ENCODE measurements at places on chromosomes 3 and 15.

DNA sequence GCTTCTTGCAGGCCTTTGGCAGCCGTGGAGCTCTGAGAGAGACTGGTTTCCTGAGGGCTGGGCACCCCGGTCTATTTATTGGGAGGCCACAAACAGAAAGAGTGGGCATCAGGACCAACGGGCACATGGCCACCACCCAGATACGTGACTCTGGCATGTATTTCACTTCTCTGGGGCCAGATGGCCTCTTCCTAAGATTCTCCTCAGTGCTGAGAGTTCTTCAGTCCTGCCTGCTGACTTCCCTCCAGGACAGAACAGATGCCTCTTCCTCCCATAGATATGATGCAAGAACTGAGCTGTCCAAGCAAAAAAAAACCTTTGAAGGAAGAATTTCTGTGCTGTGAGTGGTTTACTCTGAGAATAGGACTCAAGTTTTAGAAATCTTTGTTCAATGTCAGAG is 107.7 kb downstream of the IGF2BP2 start:
- no peak for DNase-seq

- no peak for DNase-seq
Measured at GRCh38 chr15:34055868-34056595, 17.0 kb upstream of the AVEN start.

- no peak for DNase-seq
Measured at GRCh38 chr3:127324076-127324475, 36.2 kb upstream of the PRR20G start.

DNA sequence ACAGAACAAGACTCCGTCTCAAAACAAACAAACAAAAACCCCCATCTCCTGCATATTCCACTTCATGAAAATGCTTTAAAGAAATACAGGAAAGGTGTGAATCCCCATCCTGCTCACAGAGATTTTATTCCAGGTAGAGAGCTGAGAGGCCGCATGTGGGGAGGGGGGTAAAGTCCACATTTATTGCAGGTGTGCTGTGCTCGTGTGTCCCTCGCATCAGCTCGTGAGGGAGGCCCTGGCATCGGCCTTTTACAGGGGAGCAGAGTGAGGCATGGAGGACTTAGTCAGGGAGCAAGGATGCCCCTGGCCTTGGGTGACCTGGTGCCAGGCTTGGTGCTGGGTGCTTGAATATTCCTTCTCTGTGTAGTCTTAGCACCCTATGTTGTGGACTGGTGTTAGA is 413.5 kb upstream of the C2CD4B start:
- DNase-seq, result no peak

GRCh38 chr3:112149136-112149535 is 16.1 kb upstream of the GCSAM start:
- no peak for DNase-seq

DNA sequence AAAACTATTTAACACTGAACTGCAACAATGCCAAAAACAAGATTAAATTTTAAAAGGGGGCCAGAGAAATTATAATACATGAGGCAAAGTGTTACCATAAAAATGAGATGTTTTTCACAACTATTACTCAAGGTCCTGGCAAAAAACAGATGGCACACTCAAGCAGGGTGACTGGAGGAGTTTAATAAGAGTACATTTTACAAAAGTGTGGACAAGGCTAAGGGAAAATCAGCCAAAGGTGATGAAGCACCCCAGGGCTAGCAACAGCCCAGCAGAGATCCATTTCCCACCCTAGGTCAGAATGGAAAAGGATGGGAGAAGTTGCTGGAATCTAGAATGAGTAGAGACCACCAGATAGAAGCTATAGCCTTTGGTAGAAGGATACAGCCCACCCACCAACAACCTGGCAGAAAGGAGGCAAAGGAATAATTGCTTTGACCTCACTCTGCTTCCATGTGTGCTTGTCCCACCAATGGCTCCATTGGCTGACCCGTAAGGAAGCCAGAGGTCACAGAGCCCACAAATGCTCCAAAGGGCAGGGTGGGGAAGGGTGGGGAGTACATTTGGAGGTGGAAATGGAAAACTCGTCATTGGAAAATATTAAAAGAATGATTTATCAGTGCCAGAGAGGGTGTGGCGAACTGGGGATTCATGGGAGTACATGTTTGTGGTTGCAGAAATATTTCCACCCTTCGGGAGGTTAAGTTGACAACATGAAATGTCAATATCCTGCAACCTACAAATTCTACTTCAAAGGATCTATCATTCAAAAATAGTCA is 161.0 kb upstream of the UBE2E2 start:
- no peak for DNase-seq

GRCh38 chr15:46088486-46089445 is 453.9 kb downstream of the SQOR start:
- no peak for DNase-seq

GRCh38 chr3:134312072-134312872 is 61.6 kb upstream of the RYK start:
- no peak for DNase-seq

GRCh38 chr3:10400749-10401495 is 80.0 kb upstream of the SEC13 start:
- no peak for DNase-seq

GRCh38 chr15:74511583-74511982 is 29.4 kb upstream of the ARID3B start:
- DNase-seq, result no peak

DNA sequence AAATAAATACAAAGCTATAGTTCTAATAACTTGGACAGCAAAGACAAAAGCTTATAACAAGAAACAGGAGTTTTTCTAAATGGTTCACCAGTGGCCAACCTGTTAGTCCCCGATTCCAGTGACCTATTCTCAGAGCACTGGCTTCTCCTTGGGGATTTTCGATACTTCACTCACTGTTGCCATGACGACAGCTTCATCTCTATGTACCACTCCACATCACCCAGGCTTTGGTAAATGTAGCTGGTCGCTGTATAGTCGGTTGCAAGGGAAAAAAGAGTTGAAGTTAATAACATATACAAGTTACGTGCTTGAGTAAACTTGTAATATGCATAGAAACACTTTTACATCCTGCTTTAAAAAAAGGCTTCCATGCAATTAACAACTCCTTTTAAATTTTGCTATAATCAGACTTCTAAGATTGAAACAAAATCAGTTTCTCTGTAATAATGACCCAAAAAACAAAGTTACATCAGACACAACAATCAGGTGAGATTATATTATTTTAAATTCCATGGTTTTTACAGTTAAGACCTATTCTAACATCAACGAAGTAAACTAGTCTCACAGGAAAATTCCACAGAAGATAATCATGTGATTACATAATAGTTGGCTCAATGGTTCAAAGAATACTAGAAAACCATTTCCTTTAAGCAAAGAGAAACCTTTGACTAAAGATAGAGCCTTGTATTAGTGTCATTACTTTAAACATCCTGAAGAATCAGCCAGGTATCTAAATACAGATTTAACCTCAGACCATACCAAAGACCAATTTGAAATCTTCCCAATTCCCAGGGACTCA is 2.9 kb downstream of the CCNL1 start:
- DNase-seq, result no peak

DNA sequence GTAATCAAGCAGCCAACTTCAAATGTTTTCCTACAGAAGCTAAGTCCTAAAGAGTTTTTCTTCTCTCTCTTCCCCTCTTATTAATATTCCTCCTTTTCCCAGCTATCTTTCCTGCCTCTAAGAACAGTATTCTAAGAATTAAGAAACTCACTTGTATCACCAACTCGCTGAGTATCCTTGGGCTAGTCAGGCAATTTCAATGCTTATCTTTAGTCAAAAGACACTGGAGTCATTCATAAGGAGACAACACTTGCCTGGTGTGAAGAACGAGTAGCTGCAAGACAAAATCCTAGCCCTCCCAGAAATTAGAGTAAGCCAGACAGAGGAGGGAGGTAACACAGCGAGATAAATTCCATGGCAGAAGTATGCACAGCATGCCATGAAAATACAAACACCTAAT is 10.7 kb downstream of the VGLL4 start:
- no peak for DNase-seq

DNA sequence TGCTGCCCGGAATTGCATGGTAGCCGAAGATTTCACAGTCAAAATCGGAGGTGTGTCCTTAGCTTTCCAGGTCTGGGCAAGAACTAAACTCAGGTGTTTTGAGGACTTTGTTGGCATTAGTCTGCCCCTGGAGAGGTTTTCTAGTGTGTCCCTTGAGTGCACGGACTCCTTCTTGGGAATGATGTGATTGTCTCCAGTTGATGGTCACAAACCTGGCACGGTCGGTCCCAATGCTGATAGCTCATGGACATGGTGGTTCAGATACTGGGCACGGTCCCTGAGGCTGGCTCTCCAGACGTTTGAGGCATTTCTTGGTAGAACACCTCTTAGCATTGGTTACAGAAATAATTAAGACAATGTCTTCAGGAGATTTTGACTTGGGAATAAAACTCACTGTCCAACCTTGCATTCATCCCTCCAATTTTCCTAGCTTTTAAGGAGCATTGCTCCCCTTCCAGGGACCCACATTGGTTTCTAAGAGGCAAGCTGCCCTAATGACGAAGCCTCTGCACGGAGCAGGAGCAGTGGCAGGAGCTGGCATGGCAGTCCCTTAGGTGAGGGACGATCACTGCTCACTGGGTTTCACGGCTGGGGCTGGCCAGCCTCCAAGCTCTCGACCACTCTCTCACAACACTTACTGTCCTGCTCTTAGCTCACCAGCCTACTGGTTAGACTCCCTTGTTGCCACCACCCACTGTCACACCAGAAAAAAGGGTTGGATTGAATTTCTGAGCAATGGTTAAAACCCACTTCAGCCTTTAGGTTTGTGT is 68.1 kb downstream of the PGPEP1L start:
- no peak for DNase-seq

GRCh38 chr15:80744826-80745225 is 34.3 kb upstream of the CEMIP start:
- no peak for DNase-seq

DNA sequence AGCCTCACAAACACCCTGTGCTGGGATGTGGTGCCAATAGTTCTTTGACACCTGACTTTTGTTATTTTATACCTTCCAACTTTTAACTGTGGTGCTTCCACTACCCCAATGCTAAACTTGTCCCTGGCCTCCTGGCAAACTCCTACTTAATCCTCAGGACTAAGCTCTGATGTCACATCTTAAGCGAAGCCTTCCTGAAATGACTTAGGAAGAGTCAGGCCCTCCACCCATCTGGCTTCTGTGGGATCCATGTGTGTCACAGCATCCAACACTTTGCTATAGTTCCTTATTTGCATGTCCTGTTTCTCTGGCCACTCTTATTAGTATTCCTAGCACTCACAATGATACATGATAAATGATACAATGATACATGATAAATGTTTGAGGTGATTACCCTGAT is 133.2 kb downstream of the FILIP1L start:
- no peak for DNase-seq

GRCh38 chr15:94086341-94086740 is 145.0 kb upstream of the MCTP2 start:
- DNase-seq, result no peak

- no peak for DNase-seq
Measured at GRCh38 chr3:72301779-72302178, 516.8 kb upstream of the PROK2 start.

GRCh38 chr3:115974940-115975339 is 351.6 kb downstream of the GAP43 start:
- no peak for DNase-seq

DNA sequence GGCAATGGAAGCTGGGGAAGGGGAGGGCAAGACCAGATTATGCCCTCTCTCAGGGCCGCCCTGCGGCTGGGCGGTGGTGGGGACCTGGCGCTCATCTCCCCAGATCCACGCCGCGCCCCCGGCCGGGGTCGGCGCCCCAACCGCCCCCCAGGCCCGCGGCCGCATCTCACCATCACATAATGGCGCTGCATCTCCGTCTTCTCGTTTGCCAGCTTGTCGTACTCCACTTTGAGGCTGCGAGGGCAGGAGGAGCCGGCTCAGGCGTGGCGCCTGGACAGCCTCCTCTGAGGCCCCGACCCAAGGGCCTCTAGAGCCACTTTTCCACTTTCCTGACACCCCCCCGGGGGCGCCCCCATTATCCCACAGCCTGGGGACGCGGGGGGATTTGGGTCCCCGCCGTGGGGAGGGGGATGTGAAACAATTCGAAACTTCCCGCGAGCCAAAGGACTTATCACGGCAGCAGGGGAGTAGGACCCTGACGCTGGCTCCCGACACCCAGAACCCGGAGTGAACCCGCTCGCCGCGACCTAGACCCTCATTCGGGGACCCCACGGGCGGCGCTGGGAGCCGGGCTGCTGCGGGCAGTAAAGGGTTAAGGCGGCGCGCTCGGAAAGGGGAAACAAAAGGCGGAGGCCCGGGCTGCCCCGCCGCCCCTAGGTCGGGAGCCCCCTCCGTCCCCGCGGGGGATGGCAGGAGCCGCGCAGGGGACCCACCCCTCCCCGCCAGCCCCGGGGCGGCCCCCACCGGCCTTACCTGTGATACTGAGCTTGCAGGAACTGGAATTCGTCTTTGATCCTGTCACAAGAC is 2.1 kb downstream of the TLE3 start:
- peak; percentile 43 for DNase-seq

DNA sequence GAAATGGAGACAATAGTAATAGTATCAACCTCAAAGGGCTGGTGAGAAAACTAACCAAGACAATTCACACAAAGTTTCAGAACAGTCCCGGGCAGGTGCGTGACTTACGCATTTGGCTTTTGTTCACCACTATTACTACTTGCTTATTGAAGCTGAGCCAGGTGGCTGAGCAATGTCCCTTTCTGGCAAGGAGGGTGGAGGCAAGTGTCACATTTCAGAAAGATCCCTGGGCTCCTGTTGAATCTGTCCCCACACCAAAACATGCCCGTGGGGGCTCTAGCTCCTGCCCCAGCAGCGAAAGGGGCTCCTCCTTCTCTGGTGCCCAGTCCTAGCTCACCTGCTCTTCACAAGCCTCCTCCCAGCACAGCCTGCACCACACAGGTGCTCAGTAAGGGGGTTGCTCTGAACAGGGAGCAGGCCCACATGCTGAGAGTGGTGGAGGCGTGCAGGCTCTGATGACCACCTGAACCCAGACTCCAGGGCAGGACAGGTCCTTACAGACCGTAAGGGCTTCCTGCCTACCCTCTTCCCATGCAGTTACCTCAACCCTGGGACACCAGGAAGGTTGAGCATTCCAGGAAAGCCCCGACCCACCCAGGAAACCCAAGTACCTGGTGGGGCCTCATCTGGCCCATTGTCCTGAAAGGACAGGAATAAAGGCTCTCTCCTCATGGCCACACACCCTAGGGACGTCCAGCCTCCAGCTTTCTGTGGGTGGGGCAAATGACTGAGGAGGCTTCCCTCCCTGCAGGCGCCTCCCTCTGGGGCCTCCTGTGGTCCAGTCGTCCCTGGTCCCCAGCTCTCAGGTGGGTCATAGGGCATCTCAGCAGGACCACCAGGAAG is 32.6 kb downstream of the SEMA7A start:
- no peak for DNase-seq

GRCh38 chr15:90906181-90906849 is 3.2 kb downstream of the MAN2A2 start:
- no peak for DNase-seq

DNA sequence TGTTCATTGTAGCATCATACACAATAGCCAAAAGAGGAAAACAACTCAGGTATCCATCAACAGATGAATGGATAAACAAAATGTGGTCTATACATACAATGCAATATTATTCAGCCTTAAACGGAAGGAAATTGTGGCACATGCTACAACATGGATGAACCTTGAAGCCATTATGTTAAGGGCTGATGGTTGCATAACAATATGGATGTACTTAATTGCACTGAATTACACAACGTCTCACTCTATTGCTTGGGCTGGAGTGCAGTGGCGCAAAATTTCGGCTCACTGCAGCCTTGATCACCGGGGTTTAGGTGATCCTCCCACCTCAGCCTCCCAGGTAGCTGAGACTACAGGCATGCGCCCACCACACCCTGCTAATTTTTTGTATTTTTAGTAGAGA is 7.0 kb upstream of the TMEM62 start:
- DNase-seq, result no peak

All from activated CD4-positive, alpha-beta T cell treated with anti-CD3 and anti-CD28 coated beads for 4 hours (primary cell).